ENCODE measurements at places on chromosomes 12 and 14.

- no peak for DNase-seq
Measured at GRCh38 chr12:107243341-107243740, 150.0 kb upstream of the CRY1 start.

DNA sequence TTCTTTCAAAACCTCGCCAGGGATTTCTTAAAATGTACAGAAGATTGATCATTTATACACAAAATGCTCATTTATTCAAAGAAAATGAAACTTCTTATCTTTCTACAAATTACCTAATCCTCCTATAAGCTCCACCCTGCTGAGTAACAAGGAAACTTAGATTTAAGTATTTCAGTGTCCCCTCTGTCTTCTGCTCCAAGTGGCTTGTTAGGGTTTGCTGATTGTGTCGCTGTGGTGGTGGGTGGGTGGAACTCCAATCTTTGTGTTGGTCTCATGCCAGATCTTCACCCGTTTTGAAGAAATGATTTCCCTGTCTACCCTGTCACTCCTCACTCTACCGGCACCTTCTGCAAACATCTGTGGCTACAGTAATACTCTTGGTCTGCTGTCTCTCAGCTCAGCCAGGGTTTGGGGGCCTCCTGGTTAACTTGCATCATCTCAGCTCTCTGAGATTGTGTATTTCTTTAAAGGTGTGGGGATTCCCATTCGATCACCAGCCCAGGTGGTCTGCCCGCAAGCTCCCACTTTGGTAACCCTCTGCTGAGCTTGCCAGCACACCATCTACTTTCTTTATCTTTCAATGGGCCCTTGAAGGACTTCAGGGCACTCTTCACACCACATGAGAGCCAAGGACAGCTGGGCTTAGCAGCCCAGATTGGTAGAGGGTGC is 73.8 kb downstream of the DRAM1 start:
- no peak for DNase-seq

DNA sequence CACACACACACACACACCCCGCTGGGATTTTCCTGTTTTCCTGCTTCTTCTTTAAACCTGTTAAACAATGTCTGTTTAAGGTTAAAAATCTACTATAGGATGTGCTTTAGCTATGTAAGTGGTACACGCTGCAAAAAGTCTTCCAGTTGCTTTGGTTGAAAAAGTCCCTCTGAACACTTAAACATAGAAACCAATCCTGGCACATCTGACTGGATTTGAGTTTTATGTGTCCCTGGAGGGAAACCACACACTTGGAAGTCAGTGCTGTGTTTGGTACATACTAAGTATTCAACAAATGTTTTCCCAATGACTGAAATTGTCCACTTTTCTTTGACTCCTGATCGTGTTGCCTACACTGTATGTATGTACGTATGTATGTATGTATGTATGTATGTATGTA is 22.0 kb downstream of the CFL2 start:
- DNase-seq, result no peak

DNA sequence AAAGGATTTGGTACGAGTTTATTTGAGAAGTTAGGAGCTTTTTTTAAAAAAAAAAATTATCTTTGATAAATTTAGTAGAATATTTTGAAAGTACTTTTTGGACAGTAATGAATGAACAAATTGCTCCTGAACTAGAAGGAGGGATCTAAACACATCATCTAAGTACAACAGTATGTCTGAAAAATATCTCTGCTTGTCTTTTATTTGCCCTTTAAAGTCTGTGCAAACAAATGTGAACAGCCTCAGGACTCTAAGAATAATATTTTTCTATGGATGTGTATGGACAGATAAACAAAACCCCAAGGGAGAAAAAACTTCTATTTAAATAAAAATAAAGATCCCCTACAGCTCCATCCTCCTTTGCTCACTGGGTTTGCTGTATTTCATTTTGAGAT is 19.5 kb downstream of the FBXL14 start:
- DNase-seq, result no peak

DNA sequence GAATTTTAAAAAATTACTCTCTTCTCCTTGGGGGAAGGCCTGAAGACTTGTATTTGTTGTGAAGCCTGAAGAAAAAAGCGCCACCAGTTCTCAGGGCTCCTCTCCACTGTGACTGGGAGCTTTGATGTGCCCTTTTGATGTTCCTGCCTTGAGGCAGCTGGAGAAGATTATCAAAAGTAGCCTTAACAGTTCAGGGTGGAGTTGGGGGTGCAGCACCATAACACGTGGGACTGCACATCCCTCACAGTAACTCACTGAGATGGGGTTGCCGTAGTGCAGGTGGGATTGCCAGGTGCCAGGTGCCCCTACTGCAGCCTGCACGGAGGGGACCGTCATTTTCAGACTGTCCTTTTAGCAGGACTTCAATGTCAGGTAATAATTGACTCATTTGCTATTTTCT is 474.1 kb downstream of the ETNK1 start:
- no peak for DNase-seq

DNA sequence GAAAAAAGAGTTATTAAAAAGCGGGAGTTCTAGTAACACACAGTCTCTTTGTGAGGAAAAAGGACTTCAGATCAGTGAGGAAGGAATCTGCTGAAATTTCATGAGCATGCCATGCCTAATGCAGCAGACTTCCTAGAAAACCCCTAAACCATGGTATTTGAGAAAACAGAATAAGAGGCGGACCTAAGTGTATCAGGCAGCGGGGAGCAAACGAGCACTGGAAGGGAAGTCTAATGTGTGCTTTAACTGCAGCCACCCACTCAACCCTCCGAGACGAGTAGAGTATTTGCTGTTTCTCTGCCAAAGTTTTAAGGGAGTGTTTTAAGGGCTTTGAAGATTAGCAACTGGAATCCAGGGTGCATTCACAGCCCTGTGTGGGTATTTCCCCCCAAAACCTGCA is 36.5 kb downstream of the ACADS start:
- no peak for DNase-seq
